Glutamatergic neuron (in vitro differentiated cells): ENCODE measurements at places on chromosomes 11 and 22. TPM values are rescaled to one million over a fixed set of nuclear protein-coding genes. Genes with fewer than 3 reads are reported as not detected.

The SIK2 gene
- total RNA-seq, result 10.1 TPM

The TCN1 gene
- total RNA-seq, result not detected

The B3GAT3 gene
- total RNA-seq, result 71.6 TPM

The TENM4 gene
- total RNA-seq, result 50.7 TPM

The ARHGAP42 gene
- 21.4 TPM for total RNA-seq

The KDM2A gene
- 71.0 TPM for total RNA-seq

The ASPHD2 gene
- total RNA-seq, result 19.0 TPM

The BIRC2 gene
- 44.8 TPM for total RNA-seq

The TRIM51 gene
- 0.37 TPM for total RNA-seq

The PKNOX2 gene
- total RNA-seq, result 8.7 TPM

The PDGFB gene
- 0.44 TPM for total RNA-seq

The SCN3B gene
- total RNA-seq, result 118 TPM

The CD3D gene
- not detected for total RNA-seq

The FOLR3 gene
- total RNA-seq, result not detected

The CSKMT gene
- total RNA-seq, result 15.7 TPM

GRCh38 chr22:36507518-36508010 is 724 bp upstream of the FOXRED2 start:
- H3K36me3 ChIP-seq, result peaks cover 5% of the 10 kb centered on the region
- peaks cover 4% of the 10 kb centered on the region for H3K4me1 ChIP-seq
- H3K27me3 ChIP-seq, result no peaks in the 10 kb centered on the region
- DNase-seq, result no peak
- H3K27ac ChIP-seq, result peak overlapping the region; percentile 23

DNA sequence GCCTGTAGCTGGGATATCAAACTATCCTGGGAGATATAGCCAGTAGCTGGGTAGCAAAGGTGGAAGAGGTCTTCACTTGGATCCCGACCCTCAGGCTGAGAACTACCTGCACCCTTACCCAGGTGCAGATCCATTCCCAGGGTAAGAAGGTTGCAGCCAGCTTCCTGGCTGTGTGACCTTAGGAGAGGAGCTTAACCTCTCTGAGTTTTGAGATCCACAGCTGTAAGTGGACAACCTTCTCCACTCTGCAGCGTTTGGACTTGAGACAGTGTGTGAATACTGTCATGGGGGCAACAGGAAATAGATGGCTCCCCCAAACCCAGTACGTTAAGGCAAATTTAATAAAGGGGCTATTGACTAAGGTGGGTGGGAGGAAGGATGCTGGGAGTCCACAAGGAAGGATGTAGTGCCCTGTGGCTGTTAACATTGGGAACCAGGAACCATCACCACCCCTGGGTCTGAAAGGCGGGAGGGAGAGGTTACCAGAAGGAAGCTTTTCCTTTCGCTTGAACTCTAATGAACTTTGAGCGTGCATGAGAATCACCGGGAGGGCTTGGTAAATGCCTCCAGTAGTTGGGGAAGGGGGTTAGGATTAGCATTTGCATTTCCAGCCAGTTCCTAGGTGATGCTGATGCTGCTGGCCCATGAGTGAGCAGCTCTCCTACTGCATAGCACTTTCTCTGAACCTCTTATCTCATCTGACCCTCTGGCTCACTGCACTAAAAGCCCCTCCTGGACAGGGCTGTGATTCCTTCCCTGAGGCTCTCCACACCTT is 24.4 kb downstream of the SGSM1 start:
- H3K36me3 ChIP-seq, result peaks cover 6% of the 10 kb centered on the region
- DNase-seq, result no peak
- no peak overlapping the region for H3K27ac ChIP-seq
- H3K4me3 ChIP-seq, result no peak overlapping the region
- H3K27me3 ChIP-seq, result no peaks in the 10 kb centered on the region

- H3K27me3 ChIP-seq, result peaks cover 4% of the 10 kb centered on the region
- no peak overlapping the region for H3K4me3 ChIP-seq
- H3K27ac ChIP-seq, result no peak overlapping the region
- peaks cover 9% of the 10 kb centered on the region for H3K36me3 ChIP-seq
- DNase-seq, result no peak
Observed at GRCh38 chr22:45594123-45594941, 77.3 kb upstream of the ATXN10 start.

DNA sequence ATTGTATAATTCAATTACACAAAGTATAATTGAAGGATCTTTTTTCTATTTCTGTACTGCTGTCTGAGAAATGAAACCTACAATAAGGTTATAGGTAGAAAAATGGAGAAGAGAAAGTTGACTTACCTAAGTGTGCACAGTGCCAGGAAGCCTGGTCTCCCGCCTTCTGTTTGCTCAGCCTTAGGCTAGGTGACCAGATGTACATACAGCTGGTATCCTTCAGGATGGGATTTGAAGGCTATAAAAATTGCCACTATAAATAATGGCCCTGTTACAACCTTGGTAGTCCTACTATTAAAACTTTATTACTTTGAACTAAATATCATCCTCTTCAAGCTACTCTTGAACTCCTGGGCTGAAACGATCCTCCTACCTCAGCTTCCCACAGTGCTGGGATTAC is 19.7 kb downstream of the OR51E2 start:
- no peaks in the 10 kb centered on the region for H3K27me3 ChIP-seq
- H3K27ac ChIP-seq, result no peak overlapping the region
- H3K4me1 ChIP-seq, result peaks cover 4% of the 10 kb centered on the region
- no peaks in the 10 kb centered on the region for H3K36me3 ChIP-seq

DNA sequence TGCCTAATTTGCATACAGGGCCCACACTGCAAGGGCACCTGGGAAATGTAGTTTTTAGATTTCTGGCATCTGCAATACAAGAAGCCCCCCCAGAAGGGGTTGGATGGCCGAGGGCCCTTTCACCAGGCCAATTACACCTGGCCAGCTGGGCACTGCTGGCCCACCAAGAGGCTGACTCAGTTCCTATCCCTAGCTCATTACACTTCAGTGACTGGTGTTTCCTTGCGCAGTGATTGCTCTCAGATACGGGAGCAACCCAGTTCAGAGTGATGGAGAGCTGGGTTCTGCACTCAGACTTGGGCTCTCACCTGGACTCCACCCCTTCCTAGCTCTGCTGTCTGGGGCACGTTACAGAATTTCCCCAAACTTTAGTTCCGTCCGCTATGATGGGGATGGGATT is 81.1 kb upstream of the SHANK2 start:
- no peaks in the 10 kb centered on the region for H3K27me3 ChIP-seq
- no peak overlapping the region for H3K27ac ChIP-seq
- no peak overlapping the region for H3K4me3 ChIP-seq
- H3K36me3 ChIP-seq, result no peaks in the 10 kb centered on the region

DNA sequence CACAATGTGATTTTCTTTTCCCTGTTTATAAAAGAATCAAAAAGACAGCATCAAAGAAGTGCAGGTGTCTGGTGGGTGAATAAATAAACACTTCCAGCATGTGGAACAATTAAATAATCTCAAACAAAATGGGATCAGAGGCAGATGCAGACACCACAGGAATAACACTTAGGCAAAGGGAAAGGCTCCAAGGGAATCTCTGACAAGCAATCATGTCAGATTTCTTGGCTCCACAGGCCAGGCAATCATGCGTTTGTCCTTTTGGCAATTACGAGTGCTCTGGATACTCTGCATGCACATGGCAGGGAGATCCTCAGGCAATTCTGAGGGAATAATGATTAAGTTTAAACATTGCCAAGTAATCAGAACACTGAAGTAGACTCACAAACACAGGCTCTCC is 403.5 kb upstream of the LUZP2 start:
- no peak for DNase-seq
- H3K4me3 ChIP-seq, result no peak overlapping the region
- H3K27me3 ChIP-seq, result no peaks in the 10 kb centered on the region
- peaks cover 2% of the 10 kb centered on the region for H3K4me1 ChIP-seq
- H3K27ac ChIP-seq, result no peak overlapping the region
- H3K36me3 ChIP-seq, result no peaks in the 10 kb centered on the region

GRCh38 chr11:77386178-77386577 is 84.7 kb upstream of the GDPD4 start:
- H3K4me1 ChIP-seq, result peaks cover 14% of the 10 kb centered on the region
- no peaks in the 10 kb centered on the region for H3K27me3 ChIP-seq
- DNase-seq, result no peak
- peaks cover 10% of the 10 kb centered on the region for H3K36me3 ChIP-seq

- H3K27ac ChIP-seq, result no peak overlapping the region
- H3K27me3 ChIP-seq, result no peaks in the 10 kb centered on the region
- H3K4me1 ChIP-seq, result peaks cover 11% of the 10 kb centered on the region
- peak overlapping the region; percentile 87 for H3K4me3 ChIP-seq
- DNase-seq, result peak; percentile 92
Observed at GRCh38 chr11:112289588-112290492, 29.2 kb upstream of the PLET1 start.

DNA sequence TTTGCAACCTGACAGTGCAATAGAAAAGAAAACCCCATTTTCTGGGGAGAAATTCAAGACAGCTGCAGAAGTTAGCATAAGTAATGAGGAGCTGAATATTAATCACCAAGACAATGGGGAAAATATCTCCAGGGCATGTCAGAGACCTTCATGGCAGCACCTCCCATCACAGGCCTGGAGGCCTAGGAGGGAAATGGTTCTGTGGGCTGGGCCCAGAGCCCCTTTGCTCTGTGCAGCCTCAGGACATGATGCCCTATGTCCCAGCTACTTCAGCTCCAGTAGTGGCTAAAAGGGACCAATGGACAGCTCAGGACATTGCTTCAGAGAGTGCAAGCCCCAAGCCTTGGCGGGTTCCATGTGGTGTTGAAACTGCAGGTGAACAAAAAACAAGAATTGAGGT is 14.6 kb upstream of the DKK3 start:
- no peak for DNase-seq
- peaks cover 26% of the 10 kb centered on the region for H3K36me3 ChIP-seq
- H3K4me3 ChIP-seq, result no peak overlapping the region
- no peaks in the 10 kb centered on the region for H3K4me1 ChIP-seq
- no peak overlapping the region for H3K27ac ChIP-seq

GRCh38 chr22:35879351-35879750 is 149.3 kb downstream of the RBFOX2 start:
- no peak overlapping the region for H3K27ac ChIP-seq
- no peaks in the 10 kb centered on the region for H3K36me3 ChIP-seq
- H3K4me3 ChIP-seq, result no peak overlapping the region
- DNase-seq, result no peak
- peaks cover 23% of the 10 kb centered on the region for H3K4me1 ChIP-seq

DNA sequence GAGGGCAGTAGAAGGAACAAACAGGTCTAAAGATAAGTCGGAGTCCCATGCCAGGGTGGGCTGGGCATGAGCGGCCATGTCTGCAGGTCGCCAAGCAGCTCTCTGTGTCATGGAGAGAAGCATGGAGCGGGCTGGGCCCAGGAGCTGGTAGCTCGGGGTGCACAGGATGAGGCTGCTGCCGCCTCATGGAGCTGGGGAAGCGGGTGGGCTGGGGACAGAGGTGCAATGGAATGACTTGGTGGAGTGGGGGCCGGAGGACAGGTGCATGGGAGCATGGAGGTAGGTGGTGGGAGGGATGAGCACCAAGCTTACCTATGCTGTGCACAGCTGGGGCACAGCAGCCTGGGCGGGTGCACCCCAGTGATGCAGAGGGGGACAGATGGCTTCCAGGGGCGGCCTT is 3.6 kb downstream of the NRXN2 start:
- H3K27ac ChIP-seq, result no peak overlapping the region
- no peak for DNase-seq
- no peaks in the 10 kb centered on the region for H3K36me3 ChIP-seq
- no peak overlapping the region for H3K4me3 ChIP-seq
- H3K27me3 ChIP-seq, result peaks cover 27% of the 10 kb centered on the region
- H3K4me1 ChIP-seq, result peaks cover 36% of the 10 kb centered on the region

GRCh38 chr11:132177106-132177505 is 806.7 kb downstream of the NTM start:
- no peak overlapping the region for H3K4me3 ChIP-seq
- no peaks in the 10 kb centered on the region for H3K4me1 ChIP-seq
- no peaks in the 10 kb centered on the region for H3K36me3 ChIP-seq
- peaks cover 3% of the 10 kb centered on the region for H3K27me3 ChIP-seq
- DNase-seq, result no peak

- H3K27ac ChIP-seq, result no peak overlapping the region
- no peak for DNase-seq
- no peak overlapping the region for H3K4me3 ChIP-seq
- peaks cover 5% of the 10 kb centered on the region for H3K27me3 ChIP-seq
- H3K36me3 ChIP-seq, result peaks cover 3% of the 10 kb centered on the region
Observed at GRCh38 chr11:134242376-134242775, 10.8 kb downstream of the THYN1 start.

- DNase-seq, result peak; percentile 38
- peak overlapping the region; percentile 70 for H3K27ac ChIP-seq
- H3K4me3 ChIP-seq, result peak overlapping the region; percentile 90
- no peaks in the 10 kb centered on the region for H3K36me3 ChIP-seq
- H3K4me1 ChIP-seq, result peaks cover 4% of the 10 kb centered on the region
Observed at GRCh38 chr22:17085277-17086181, 729 bp downstream of the IL17RA start.

GRCh38 chr22:49402169-49402568 is 425.5 kb downstream of the BRD1 start:
- H3K27ac ChIP-seq, result no peak overlapping the region
- H3K36me3 ChIP-seq, result peaks cover 12% of the 10 kb centered on the region
- H3K27me3 ChIP-seq, result peaks cover 11% of the 10 kb centered on the region
- H3K4me1 ChIP-seq, result no peaks in the 10 kb centered on the region

DNA sequence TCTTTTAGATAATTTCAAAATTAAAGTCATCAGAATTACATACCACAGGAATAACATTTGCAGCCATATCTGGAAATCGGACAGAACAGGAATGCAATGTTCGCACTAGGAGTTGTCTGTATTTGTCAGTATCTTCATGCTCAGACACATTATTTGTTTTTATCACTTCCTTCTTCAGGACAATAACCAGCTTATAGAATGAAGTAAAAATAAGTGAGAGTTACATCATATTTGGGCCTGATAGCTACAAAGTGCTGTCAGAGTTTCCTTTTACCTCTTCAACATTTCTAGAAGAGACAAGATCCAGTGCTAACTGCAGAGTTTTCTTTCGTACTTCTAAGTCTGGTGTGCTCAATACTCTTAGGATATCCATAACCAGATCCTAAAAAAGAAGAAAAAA is 18.9 kb downstream of the COPB1 start:
- peaks cover under 1% of the 10 kb centered on the region for H3K27me3 ChIP-seq
- H3K27ac ChIP-seq, result no peak overlapping the region
- no peaks in the 10 kb centered on the region for H3K4me1 ChIP-seq
- no peak overlapping the region for H3K4me3 ChIP-seq
- no peak for DNase-seq

GRCh38 chr11:95257456-95257971 is 26.5 kb upstream of the SESN3 start:
- H3K4me3 ChIP-seq, result no peak overlapping the region
- H3K4me1 ChIP-seq, result peaks cover 49% of the 10 kb centered on the region
- DNase-seq, result no peak
- H3K27me3 ChIP-seq, result peaks cover 7% of the 10 kb centered on the region

DNA sequence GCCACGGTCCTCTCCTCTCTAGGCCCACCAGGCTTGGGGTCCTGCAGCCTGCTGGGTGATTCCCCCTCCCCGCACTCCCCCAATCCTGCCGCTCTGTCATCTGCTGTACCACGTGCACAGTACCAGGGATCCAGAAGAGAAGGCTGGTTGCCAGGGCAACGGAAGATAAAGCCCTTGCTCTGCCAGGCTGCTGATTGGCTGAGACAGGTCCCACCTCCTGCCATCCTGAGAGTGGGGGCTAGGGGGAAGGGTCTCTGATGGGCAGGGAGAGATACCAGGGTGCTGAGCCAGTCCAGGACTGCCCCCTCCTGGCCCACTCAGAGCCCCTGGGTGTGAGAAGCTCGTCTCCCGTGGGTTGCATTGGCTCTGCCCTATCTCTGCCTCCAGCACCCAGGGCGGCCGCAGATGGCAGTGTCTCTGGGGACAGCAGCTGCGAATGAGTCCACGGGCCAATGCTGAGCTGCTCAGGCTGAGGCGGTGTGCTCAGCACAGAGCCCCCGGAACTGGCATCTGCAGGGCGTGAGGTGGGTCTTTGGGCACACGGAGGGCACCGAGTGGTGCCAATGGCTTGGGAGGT is at the start of gene SMIM45:
Gene SMIM45 (plus strand): TSS at position 253 of the 577 bp plus-strand sequence.
- H3K36me3 ChIP-seq, result no peaks in the 10 kb centered on the region
- peaks cover 3% of the 10 kb centered on the region for H3K27me3 ChIP-seq
- H3K4me1 ChIP-seq, result peaks cover 13% of the 10 kb centered on the region
- peak within 1 kb of the TSS; percentile 69 for H3K4me3 ChIP-seq
- peak; percentile 48 for DNase-seq
